ENCODE measurements at places on chromosomes 2 and 18.

GRCh38 chr2:204205082-204205481 lies 268.5 kb downstream of the ICOS start:
- DNase-seq = no peak

DNA sequence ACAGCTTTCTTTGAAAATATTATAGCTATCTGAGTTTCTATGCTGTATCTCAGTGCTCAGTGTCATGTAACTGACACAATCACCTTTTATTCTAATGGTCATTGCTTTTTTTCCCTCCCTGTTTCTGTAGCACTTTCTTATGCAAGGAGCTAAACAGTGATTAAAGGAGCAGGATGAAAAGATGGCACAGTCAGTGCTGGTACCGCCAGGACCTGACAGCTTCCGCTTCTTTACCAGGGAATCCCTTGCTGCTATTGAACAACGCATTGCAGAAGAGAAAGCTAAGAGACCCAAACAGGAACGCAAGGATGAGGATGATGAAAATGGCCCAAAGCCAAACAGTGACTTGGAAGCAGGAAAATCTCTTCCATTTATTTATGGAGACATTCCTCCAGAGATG lies 56.4 kb downstream of the SCN2A start:
- no peak for DNase-seq

GRCh38 chr2:62724886-62725711 lies 19.6 kb downstream of the EHBP1 start:
- no peak for DNase-seq

- DNase-seq = no peak
Observed at GRCh38 chr2:39094717-39095363, 26.0 kb downstream of the SOS1 start.

GRCh38 chr18:43563780-43564179 lies 286.5 kb upstream of the SYT4 start:
- no peak for DNase-seq

DNA sequence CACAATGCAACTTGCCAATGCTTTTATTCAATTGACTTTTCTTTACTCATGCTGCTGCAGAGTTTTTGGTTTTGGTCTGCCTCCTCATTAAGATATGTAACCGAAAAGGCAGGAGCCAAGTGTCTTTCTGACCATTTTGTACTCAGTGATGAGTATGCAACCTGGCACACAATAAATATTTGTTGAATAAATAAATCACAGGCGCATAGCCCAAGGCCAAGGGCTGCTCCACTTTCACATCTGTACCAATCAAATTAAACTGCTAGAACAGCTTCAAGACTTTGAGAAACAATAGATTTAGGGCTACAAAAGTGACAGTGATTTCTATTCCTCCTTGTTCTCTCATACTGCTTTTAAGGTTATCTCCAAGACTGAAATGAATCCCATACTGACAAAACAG lies 828.2 kb downstream of the RNF144A start:
- DNase-seq = no peak

DNA sequence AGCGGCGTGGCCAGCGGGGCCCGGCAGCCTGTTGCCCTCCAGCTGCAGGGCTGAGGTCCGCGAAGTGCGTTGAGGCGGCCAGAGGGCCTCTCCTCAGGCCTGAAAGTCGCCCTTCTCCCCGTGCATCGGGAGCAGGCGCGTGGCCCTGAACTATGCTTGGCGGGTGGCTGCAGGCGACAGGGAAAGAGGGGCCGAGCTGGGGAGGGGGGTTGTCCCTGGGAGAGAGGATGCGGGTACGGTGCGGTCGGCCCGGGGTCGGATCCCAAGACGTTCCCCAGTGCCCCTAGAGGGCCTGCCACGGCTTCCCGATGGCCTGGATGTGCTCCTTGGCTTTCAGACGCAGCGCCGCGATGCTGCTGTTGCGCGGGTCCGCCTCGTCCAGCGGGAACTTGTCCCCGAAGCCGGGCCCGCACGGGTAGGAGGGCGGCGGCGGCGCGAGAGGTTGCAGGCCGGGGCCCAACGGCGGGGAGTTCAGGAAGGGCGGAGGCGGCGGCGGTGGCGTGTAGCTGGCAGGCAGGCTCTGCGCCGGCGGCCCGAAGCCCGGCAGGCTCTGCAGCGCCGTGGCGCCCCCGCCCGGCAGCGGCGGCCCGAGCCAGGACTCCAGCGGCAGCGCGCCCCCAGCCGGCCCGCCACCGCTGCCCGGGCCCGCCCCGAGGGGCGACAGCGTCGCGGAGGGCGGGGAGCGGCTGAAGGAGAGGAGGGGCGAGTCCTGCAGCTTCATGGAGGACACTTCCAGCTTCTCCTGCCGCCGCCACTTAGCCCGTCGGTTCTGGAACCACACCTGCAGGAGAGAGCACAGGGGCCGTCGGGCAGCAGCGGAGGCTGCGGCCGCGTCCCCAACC lies 4.3 kb downstream of the RAX start:
- DNase-seq = no peak

- DNase-seq = no peak
Observed at GRCh38 chr18:23856466-23857163, 157.9 kb upstream of the TTC39C start.

DNA sequence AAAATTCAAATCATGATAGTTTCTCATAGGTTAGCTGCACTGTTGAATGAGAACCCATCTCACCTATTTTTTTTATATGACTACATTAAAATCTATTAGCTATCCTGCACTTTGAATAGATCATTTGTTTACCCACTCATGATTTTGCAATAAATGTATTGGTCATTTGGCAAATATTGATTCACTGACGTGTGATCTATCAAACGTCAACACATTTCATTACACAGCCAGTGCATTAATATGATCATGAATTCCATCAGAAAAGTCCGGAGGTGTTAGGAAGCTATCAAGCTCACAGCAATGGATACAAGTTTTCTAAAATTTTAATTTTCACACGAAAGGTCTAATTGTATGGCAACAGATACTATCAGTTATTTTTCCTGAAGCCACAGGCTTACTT lies 128.2 kb upstream of the ID2 start:
- DNase-seq = no peak

DNA sequence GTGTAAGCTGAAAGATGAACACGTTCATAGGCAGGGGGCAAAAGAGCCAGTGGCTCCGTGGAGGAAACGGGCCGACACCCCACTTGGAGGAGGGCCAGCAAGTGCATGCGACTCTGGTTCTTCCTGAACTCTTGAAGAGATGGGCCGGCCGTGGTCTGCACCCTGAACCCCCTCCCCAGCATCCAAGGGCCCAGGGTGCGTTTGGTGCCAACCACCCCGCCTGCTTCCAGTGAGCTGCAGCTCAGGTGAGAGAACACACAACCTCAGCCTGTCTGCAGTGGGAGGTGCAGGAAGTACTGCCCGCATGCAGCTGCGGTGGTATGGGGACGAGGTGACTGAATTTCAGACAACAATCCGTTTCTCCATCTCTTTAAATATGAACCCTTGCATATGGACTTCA lies 58.9 kb downstream of the ADNP2 start:
- DNase-seq = no peak

DNA sequence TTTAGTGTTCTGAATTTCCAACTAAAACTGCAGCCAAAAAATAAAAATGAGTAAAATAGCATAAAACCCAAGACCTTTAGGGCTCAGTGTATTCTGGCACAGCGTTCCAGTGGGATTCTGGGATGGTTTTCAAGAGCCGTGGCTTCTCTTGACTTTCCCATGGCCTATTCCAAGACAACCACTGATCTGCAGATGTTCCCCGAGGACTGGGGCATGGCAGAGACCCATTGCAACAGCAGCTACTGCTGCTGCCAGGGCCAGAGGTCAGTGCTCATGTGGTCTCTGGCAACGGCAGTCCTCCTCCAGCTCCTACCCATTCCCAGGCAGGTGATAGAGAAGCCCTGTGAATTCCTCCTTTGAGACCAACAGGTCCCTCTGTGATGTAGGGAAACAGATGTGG lies 26.8 kb downstream of the TNP1 start:
- no peak for DNase-seq

- no peak for DNase-seq
Observed at GRCh38 chr2:102313950-102314349, 2.6 kb downstream of the IL1RL1 start.

DNA sequence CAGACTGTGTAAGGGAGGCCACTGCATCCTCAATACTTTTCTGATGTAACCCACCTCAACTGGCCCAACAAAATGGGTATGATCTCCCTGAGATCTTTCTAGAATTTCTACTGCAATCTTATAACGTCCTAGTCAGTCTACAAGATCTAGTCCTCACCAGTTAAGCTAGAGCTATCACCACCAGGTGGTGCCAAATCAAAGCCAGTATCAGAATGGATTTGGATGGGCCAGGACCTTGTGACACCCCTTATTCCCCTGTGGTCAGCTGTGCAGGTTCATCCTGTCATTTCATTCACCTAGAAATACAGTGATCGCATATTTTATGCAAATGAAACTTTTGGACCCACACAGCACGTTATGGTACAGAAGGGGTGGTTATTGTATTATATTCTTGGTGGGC lies 90.3 kb downstream of the OLA1 start:
- no peak for DNase-seq

- no peak for DNase-seq
Observed at GRCh38 chr2:107712857-107713256, 113.8 kb upstream of the RGPD4 start.

DNA sequence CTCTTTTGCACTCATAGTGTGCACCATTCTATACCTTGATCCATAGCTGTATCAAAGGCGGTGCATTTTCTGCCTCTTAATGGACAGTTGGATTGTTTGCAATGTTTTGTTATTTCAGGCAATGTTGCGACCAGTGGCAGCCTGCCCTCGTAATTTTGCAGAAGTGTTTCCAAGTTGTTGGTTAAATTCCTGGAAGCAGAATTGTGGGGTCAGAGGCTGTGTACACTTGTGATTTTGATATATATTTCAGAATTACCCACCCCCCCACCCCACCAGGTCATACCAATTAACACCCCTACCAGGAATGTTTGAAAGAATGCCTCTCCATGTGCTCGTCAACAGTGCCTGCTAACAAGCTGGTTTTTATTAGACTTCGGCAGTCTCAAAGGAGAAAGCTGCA lies 32.4 kb upstream of the IL1R1 start:
- no peak for DNase-seq

DNA sequence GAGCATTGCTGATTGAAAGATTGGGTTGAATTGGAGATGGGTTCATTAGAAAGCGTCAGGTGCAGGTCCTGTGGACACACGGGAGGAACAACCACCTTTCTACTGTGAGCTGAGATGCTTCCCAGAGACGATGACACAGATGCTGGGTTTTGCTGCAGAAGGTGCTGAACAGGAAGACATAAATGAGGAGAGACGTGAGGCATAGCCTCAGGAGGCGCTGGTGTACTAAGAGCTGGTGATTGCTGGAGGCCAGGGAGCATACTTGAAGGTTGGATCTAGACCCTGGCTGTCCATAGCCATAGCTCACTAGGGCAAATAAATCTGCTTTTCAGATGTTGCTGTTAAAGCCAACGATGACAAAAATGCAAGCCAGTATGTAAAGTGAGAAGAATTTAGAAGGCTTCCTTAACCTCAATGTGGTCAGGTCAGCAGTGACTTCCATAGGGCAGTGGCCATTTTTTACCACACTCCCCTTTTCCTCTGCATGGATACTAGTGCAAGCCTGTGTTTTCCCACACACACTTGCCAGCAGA lies 153.7 kb downstream of the SOX11 start:
- no peak for DNase-seq
